ENCODE measurements at places on chromosomes 13 and 19. TPM values are rescaled to one million over a fixed set of nuclear protein-coding genes. Genes with fewer than 3 reads are reported as not detected.

The LILRA1 gene
- total RNA-seq: not detected

The TMIGD2 gene
- total RNA-seq: not detected

The DLEU7 gene
- not detected for total RNA-seq

The CEACAM8 gene
- not detected for total RNA-seq

The DCT gene
- 0.17 TPM for total RNA-seq

The TEX101 gene
- not detected for total RNA-seq

The NLRP7 gene
- total RNA-seq: under 0.01 TPM

The PRR22 gene
- total RNA-seq: 0.44 TPM

The ADAMTS10 gene
- total RNA-seq: 11.9 TPM

The PTPRH gene
- total RNA-seq: 4.5 TPM

The CD320 gene
- 41.9 TPM for total RNA-seq

The PSG2 gene
- total RNA-seq: 0.50 TPM

The KIR2DL3 gene
- total RNA-seq: not detected

The MAST1 gene
- 3.3 TPM for total RNA-seq
